ENCODE measurements at places on chromosomes 16 and 17.

GRCh38 chr17:2688351-2689342 is 22.9 kb downstream of the CLUH start:
- DNase-seq: no peak

DNA sequence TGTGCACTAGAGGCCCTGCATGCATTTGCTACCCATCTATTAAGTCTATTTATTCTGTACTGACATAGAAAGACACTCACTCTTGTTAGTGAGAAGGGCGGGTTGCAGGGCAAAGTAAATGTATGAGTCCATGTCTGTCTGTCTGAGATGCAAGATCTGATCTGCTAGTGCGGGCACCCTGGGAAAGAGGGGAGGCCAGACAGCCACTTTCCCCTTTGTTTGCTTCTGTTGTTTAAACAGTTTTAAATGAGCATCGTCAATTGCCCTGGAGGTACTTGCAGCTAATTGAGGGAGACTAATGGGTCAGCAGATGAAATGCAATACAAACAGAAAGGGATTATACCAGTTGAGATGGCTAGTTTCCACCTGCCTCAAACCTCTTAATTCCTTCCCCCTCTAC is 24.9 kb downstream of the SCNN1G start:
- no peak for DNase-seq

DNA sequence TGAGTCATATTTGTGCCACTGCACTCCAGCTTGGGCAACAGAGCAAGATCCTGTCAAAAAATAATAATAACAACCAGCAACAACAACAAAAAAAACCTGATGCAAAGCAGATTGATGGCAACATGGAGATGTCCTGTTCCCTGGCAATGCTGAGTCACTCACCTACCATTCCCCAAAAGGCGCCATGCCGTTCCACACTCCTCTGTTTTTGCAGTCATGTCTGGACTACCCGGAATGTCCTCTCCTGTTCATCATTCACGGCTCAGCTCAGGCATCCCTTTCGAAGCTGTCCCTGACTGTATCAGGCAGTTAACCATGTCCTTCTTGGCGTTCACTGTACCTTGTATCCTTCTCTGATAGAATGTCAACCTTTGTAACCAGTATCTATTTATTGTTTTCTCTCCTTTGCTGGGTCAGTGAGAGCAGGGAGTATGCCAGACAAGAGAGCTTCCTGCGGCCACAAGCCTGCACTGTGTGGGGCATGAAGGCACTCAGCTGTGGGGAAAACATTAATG is 147.7 kb downstream of the ABCC12 start:
- no peak for DNase-seq

DNA sequence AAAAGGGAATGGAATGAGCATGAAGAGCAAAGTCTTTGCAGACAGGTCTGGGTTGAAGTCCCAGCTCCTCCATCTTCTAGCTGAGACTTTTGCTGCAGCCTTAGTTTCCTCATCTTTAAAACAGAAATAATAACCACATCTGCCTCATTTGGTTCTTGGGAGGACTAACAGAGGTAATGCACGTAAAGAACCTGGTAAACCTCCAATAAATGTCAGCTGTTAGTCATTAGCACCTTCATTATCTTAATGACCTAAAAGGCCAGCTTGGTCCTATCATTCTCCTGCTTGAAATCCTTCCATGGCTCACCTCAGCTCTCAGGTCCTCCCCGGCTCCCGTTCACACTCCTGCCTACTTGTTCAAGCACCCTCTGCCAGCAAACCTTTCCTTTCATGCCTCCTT is 51.8 kb downstream of the SKAP1 start:
- no peak for DNase-seq

DNA sequence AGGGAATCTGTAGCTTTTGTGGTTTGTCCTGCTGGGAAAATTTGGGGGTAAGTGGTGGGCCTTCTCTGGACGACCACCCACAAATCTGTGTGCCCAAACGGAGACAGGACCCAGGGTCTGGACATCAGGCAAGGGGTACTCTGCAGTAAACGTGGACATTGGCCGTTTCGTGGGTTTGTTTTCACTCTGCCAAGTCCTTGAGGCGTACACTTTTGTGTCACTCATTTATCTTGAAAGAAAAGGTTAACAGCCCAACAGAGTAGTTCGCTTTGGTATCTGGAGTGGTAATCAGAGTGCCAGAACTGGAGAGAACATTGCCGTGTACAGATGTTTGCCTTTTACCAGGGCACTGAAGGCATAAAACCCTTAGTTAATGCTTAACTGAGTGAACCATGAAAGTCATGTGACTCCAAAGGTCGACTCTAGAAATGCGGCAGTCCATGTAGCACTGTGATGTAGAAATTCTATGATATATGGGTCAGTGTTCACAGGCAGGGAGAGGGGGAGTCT is 15.4 kb downstream of the NAA60 start:
- no peak for DNase-seq

All from skeletal muscle cell (primary cell).